ENCODE measurements at places on chromosomes 3 and 15.

GRCh38 chr3:3531476-3531875, 267.8 kb upstream of the LRRN1 start:
- no peak for DNase-seq

GRCh38 chr3:72604328-72604727, 243.9 kb downstream of the SHQ1 start:
- DNase-seq = no peak

DNA sequence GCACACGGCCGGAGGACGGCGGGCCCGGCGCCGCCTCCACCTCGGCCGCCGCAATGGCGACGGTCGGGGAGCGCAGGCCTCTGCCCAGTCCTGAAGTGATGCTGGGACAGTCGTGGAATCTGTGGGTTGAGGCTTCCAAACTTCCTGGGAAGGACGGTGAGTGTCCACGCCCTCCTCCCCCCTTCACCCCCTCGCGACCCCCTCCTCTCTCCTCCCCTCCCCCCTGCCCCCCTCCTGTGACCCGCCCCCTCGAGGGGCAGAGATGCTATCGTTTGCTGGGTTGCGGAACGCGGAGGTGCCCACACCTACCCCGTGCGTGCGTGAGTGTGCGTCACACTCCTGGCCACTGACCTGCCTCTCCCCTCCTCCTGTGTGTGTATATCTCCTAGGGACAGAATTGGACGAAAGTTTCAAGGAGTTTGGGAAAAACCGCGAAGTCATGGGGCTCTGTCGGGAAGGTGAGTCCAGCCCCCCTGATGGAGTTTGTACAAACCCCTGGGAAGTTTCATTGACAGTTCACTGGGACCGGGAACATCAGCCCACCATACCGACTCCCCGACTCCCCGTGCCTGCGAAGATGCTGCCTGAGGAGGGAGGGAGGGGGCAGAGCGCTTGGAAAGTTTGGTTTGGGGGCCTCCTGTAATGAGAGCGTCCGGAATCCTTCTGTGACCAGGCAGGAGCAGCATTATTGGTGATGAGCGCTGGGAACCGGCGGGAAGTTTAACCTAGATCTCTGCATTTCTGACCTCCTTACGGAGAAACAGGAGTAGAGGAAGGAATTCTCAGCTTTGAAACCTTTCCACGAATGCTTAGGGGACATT, 795 bp upstream of the SCAANT1 start:
- DNase-seq = no peak

DNA sequence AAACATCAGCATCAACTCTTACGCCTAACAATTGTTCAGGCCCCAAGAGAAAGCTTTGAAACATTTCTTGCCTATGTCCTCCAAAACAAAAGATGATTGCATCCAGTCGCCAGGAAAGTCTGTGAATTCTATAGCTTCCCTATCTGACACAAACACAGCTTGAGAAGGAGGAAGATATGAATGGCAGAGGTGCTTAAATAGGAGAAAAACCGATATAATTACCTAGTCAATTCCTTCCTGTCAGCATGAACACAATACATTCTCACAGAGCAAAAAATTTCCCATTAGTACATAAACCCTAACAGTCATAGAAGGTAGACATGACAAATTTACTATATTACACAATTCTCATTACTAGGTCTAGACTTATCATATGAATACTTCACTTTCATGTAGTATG, 326.5 kb downstream of the CGGBP1 start:
- no peak for DNase-seq

DNA sequence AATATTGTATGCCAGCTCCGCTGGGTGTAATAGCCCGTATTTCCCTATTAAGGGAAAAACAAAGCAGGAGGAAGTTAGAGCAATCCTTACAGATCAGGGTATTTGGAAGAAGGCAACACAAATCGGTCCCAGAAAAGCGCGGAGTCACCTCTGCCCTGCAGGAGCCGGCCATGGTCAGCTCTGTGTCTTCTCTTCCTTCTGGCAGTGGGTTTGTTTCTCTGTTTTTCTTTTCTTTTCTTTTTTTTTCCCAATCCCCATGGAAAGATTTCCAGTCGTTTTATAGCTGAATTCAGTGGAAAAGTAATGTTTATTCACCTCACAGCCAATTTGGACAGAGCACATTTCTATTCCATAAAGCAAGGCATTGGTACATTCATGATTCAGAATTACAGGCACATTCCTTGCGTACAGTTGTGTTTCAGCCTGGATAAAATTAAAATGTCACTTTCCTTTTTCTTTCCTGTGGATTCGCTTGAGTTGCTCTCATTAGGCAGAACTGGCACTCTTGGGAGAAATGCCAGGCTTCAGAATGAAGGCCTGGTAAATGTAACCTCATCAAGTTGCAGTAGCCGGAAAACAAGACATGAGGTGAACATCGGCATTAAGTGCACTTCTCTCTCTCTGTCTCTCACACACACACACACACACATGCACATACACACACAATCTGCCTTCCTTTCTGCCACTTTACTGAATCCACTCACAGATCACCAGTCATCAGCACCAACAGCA, 204.5 kb upstream of the UBE2E1 start:
- no peak for DNase-seq

DNA sequence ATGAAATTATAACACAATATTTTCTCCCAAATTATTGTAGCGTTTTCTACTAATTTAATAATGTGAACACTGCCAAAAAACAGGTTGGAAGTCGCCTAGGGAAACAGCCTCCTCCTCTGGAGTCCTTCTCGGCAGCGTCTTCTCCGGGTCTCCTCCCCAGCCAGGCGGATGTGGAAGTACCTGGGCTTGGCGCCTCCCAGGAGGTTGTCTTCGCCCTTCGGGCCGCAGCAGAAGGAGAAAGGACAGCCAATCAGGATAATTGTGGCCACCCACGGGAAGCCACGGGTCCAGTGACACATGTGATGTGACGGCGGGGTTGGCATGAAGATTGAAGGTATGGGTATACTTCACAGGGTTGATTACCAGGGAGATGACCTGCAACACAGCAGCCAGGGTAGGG, 491.2 kb downstream of the PYDC2 start:
- DNase-seq = no peak

- no peak for DNase-seq
These were observed 3.0 kb upstream of the MEX3B start for GRCh38 chr15:82048811-82049210.

DNA sequence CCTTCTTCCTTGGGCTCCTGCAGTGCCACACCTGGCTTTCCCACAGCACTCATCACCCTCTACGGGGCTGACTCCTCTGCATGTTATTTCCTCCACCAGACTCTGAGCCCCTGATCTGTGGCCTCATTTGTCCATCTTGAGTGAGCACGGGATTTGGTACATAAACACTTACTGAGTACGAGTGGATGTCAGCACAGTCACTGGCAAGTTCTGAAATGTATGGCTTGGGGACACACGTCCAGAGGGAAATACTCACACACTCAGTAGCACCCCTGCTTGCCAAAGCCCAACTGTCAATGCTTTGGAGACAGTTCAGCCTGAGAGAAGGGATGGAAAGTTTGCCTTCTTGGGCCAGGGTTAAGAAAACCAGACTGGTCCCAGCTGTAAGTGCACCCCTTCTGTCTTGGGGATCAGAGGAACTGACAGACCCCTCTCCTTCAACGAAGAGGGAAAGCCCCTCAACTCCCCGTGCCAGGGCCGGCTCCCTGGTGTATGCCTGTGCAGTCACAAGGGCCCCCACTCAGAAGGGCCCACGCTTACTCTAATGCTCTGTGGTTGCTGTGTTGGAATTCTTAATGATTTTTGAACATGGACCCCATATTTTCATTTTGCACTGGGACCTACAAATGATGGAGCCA, 71.9 kb downstream of the UMPS start:
- no peak for DNase-seq

- DNase-seq = no peak
These were observed 4.7 kb downstream of the CTXND1 start for GRCh38 chr15:80247320-80247719.

DNA sequence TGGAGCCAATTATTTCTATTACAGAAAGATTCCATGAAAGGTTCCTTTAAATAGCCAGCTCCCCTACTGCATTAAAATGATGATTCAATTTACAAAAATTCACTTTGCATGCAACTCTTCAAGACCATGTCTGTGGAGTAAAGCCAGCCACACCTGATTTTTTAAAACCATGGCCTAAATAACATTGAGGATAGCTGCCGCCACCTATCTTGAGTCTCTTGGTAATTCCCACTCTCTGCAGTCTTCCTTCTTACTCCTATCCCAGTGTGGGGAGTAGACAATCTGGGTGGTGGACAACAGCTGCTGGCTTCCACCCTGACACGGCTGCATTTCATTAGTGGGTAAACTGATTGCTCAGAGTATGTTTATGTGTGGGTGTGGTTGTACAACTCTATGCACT, 10.7 kb downstream of the LRTM1 start:
- DNase-seq = no peak

DNA sequence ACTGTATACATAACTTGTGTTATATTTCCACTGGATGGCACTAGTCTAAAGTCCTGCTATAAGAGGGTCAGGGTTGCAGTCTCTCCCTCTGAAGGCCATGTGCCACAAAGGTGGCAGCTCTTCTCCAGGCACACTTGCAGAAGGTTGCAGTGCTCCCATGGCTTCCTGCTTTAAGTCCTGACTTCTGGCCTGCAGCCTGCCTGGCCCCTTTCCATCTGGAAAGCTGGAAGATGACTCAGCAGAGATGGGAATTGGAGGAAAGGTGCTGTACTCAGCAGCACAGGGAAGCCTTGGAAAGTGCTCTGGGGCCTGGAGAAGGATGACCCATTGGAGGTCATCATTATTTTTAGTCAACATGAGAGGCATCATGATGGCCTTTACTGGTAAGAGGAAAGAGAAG, 40.9 kb upstream of the MRPL3 start:
- peak; percentile 45 for DNase-seq

DNA sequence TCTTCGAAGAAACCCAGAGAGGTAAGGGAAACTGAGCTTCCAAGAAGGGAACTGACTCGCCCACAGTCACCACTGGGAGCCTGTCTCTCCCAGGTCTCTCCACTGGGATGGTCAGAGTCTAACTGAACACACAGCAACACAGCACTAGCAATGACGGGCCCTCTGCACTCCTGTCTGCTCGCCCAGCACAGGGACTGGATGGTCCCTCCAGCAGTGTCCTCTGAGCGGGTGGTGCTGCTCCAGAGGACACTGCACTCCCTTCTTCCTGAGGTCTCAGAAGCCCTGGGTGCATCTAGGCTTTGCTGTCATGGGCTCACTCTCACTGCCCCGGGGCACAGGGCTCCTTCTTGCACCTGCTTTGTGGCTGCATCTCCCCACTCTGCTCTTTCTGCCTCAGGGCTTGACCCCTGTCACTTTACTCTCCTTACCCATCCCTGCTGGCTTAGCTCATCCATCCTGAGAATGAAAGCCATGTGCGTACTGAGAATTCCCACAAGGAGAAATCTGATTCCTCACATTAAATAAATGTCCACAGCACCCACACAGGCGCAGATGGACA, 356.6 kb downstream of the GABRG3 start:
- DNase-seq = no peak

DNA sequence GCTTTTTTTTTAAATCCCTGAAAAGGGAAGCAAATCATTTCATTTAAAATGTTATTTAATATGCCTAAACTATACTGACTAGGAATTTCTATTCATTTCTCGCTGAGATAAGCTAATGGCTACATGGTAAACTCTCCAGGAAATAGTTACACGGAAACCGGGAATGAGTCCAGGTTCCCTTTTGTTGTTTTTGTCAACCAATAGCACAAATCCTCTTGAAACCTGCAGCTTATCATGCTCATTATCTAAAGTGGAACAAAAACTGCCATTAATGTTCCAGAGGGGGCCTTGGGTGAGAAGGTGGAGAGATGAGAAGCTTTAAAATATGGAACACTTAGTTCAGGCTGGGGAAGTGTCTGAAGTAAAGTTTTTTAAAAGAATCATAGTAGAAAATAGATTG, 113.5 kb upstream of the ALCAM start:
- DNase-seq = no peak

DNA sequence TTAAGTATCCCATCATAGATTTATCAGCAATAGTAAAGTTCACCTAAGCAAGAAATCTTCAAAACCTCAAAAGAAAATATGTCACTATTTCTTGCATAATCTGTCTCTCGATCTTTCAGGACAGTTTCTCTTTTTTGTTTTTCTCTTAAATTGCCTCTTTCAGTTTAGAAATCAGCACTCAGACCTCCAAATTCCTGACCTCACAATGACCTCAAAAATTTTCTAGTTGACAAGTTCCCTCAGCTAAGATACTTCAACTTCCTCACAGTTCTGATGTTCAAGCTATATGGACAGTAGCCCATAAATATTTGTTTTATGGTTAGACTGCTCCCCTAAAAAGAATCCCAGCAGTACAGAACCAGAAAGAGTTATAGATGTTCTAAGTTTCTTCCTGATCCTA, 24.1 kb downstream of the SLC24A5 start:
- DNase-seq = no peak

DNA sequence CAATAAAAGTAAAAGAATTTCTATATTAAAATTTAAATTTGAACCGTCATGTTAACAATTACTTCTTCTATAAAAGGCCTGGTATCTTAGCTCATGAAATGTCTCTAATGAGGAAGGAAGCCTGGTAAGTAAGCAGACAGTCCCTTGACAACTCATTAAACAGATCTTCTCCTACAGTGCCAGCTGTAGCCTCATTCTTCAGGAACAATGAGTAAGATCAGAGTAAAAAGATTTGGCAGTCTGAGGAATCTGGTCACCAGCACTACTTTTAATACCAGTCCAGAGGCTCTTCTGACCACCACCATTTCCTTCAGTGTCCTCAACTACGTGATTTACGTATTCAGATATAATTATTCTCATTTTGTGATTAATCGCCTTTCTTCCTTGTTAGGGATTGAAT, 955.0 kb upstream of the ALCAM start:
- DNase-seq = no peak

GRCh38 chr3:29454161-29454611, 173.3 kb downstream of the RBMS3 start:
- no peak for DNase-seq

- no peak for DNase-seq
These were observed 246.0 kb upstream of the CBLB start for GRCh38 chr3:106114848-106115247.

GRCh38 chr3:14413381-14414071, 11.1 kb downstream of the SLC6A6 start:
- no peak for DNase-seq

- DNase-seq = no peak
These were observed 676.0 kb downstream of the EPHA3 start for GRCh38 chr3:89783341-89783927.

DNA sequence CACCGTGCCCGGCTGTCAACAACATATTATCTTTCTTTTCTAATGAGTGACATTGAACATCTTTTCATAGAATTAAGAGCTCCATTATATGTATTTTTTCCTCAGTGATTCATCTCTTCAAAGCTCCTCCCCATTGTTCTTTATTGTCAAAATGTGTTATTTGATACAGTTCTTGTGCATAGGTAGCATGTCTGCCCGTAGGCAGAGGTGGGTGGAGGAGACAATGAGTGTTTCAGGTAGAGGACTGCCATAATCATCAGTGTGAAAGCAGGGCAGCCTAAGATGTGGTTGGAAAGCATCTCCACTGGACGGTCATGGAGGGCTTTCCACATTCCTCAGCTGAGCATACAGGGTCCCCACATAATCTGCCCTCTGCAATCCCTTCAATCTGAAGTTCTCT, 452.0 kb upstream of the MCTP2 start:
- DNase-seq = no peak

GRCh38 chr3:58463181-58463941, 28.5 kb upstream of the KCTD6 start:
- no peak for DNase-seq

Measured in smooth muscle cell of the brain vasculature (primary cell).